ENCODE measurements at places on chromosomes 6 and 20.
A peak's percentile ranks its signal among the peaks of the same experiment; 100 is the strongest.

DNA sequence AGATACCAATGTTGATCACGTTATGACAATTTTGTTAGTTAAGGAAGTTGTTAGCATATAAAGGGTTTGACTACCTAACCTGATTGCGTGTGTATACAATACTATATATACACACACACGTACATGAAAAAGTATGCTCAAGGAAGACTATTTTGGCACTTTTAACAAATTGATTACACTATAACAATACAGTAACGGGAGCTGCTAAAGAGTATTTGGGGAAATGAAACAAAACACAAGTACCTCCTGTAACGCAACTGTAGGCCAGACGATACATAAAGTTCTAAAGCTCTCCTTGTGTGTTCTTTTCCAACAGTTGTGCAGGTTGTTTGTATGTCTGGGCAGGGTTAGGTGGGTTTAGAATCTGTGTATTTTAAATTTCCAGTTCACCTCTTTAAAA lies 98.7 kb downstream of the PLEKHG1 start:
- H3K36me3 ChIP-seq: no peaks in the 10 kb centered on the region
- H3K27me3 ChIP-seq: no peaks in the 10 kb centered on the region
- DNase-seq: no peak
- no peak overlapping the region for H3K4me3 ChIP-seq

DNA sequence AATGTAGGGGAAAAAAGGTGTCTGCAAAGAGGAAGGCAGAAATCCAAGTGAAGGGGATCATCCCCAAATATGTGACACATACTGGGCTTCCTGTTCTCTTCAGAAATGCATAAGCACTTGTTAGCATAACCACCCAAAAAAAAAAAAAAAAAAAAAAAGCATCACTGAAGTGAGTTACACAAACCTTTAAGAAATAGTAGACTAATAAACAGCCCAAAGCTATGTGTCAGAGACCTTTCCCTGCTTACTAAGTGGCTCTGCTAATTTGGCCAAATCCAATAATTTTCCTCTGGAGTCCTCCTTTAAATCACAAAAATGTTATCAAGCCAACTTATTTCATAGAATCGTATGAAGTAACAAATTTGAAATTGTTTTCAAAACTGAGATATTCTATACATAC lies 7.5 kb upstream of the DST start:
- no peak overlapping the region for H3K4me3 ChIP-seq
- no peak overlapping the region for H3K27ac ChIP-seq
- no peak for DNase-seq
- no peaks in the 10 kb centered on the region for H3K27me3 ChIP-seq
- peaks cover 3% of the 10 kb centered on the region for H3K36me3 ChIP-seq

GRCh38 chr6:139370999-139371345 lies 3.5 kb downstream of the CITED2 start:
- no peaks in the 10 kb centered on the region for H3K36me3 ChIP-seq
- H3K27me3 ChIP-seq: no peaks in the 10 kb centered on the region
- peaks cover 43% of the 10 kb centered on the region for H3K4me1 ChIP-seq
- H3K4me3 ChIP-seq: peak overlapping the region; percentile 96

DNA sequence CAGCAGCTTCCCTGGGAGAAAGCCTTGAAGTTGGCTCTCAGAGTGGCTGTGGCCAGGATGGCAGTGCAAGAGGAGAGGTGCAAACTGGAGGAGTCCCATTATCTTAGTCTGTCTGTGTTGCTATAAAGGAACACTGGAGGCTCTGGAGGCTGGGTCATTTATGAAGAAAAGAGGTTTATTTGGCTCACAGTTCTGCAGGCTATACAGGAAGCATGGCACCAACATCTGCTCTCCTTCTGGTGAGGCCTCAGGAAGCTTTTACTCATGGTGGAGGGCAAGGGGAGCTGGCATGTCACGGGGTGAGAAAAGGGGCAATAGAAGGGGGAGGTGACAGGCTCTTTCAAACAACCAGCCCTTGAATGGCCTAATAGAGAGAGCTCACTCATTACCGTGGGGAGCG lies 47.1 kb downstream of the PSMG4 start:
- no peaks in the 10 kb centered on the region for H3K27me3 ChIP-seq
- H3K36me3 ChIP-seq: no peaks in the 10 kb centered on the region
- no peak overlapping the region for H3K27ac ChIP-seq
- H3K4me3 ChIP-seq: no peak overlapping the region
- no peaks in the 10 kb centered on the region for H3K4me1 ChIP-seq

GRCh38 chr20:36237477-36237876 lies 1.2 kb downstream of the AAR2 start:
- peaks cover 28% of the 10 kb centered on the region for H3K4me1 ChIP-seq
- peak overlapping the region; percentile 93 for H3K4me3 ChIP-seq
- DNase-seq: no peak
- H3K27ac ChIP-seq: peak overlapping the region; percentile 81
- H3K36me3 ChIP-seq: peaks cover 13% of the 10 kb centered on the region

- no peak for DNase-seq
- no peaks in the 10 kb centered on the region for H3K36me3 ChIP-seq
- peak overlapping the region; percentile 67 for H3K27ac ChIP-seq
- peaks cover 9% of the 10 kb centered on the region for H3K4me1 ChIP-seq
- no peaks in the 10 kb centered on the region for H3K27me3 ChIP-seq
Observed at GRCh38 chr6:16200321-16200883, 38.0 kb upstream of the GMPR start.

DNA sequence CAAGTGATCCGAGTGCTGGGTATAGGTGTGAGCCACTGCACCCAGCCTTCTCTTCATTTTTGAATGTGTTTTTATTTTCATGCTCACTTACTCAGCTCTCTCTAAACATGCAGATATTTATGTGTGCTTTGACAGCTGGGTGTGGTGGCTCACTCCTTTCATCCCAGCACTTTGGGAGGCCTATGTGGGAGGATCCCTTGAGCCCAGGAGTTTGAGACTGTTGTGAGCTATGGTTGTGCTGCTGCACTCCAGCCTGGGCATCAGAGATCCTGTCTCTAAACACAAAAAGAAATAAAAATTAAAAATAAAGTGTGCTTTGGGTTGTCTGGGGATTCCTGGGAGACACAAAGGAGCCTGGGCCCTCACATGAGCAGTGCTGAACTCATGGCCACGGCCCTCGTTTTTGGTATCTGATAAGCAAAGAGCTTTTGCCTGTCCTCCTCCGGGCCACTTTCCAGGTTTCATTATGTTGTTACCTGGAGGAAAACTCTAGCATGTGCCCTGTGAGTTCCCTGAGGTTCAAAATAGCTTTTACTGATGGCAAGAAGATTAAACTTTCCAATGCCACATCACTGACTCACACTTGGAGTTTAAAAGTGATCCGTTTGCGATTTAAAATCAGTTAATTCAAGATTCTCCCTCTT lies 78.5 kb downstream of the CD164 start:
- no peaks in the 10 kb centered on the region for H3K36me3 ChIP-seq
- H3K4me3 ChIP-seq: no peak overlapping the region
- H3K27ac ChIP-seq: peak overlapping the region; percentile 24
- H3K4me1 ChIP-seq: peaks cover 70% of the 10 kb centered on the region
- no peaks in the 10 kb centered on the region for H3K27me3 ChIP-seq

GRCh38 chr6:8245726-8246125 lies 143.4 kb upstream of the EEF1E1 start:
- H3K27ac ChIP-seq: no peak overlapping the region
- no peaks in the 10 kb centered on the region for H3K27me3 ChIP-seq
- H3K4me3 ChIP-seq: no peak overlapping the region

DNA sequence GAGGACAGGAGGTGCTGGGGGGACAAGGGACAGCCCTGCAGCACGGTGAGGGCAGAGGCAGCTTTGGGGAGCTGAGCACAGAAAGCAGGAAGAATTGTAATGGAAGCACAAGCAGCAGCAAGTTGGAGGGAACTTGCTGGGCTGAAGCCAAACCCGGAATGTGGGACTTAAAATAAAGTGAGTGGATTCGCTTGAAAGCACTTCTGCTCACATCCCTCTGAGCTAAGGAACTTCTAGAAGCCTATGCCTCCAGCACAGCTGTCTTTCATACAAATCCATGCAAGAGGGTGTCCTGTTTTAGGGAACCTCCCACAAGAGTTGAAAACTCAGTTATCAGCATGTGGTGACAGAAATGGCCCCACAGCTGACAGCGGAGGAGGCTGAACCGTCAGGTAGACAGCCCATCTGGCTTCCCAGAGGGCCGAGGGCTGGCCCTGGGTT lies 71.4 kb upstream of the MLN start:
- no peak for DNase-seq
- no peaks in the 10 kb centered on the region for H3K36me3 ChIP-seq
- H3K27me3 ChIP-seq: no peaks in the 10 kb centered on the region
- no peak overlapping the region for H3K27ac ChIP-seq
- no peak overlapping the region for H3K4me3 ChIP-seq
- H3K4me1 ChIP-seq: no peaks in the 10 kb centered on the region

DNA sequence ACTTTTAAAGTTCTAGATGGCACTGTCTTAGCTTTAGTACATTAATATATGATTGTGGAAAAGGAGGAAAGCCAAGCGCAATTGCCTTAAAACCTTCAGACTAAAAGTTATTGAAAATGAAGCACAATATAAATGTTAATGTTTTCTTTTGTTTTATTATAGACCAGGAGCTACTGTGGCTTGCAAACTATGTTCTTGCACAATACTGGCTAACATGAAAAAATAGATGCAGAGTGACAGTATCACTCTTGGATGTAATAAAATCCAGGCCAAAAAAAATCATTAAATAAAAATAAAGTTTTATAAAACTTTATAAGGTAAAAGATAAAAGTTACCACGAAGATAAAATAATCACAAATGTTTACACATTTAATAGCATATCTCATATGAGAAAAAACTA lies 18.3 kb upstream of the PLN start:
- H3K4me3 ChIP-seq: no peak overlapping the region
- H3K4me1 ChIP-seq: peaks cover 17% of the 10 kb centered on the region
- H3K27me3 ChIP-seq: no peaks in the 10 kb centered on the region
- no peak for DNase-seq
- H3K36me3 ChIP-seq: no peaks in the 10 kb centered on the region

DNA sequence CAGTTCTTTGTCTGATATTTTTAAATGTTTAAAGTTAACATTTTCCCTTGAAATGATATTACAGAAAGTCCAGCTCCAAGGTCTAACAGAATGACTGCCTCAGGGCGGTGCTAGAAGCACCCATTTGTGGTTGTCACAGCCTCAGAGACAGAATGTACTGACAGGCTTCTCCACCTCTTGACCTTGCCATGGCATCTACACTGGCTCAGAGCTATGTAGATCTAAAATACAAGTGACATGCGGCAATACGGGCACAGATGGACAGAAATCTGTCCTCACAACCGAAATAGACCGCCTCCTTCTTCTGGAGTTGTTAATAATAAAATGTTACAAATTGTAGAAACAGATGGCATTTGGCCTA lies 167.2 kb upstream of the THEMIS start:
- no peak for DNase-seq
- H3K36me3 ChIP-seq: peaks cover 4% of the 10 kb centered on the region
- no peaks in the 10 kb centered on the region for H3K27me3 ChIP-seq
- H3K27ac ChIP-seq: no peak overlapping the region
- no peaks in the 10 kb centered on the region for H3K4me1 ChIP-seq
- no peak overlapping the region for H3K4me3 ChIP-seq

DNA sequence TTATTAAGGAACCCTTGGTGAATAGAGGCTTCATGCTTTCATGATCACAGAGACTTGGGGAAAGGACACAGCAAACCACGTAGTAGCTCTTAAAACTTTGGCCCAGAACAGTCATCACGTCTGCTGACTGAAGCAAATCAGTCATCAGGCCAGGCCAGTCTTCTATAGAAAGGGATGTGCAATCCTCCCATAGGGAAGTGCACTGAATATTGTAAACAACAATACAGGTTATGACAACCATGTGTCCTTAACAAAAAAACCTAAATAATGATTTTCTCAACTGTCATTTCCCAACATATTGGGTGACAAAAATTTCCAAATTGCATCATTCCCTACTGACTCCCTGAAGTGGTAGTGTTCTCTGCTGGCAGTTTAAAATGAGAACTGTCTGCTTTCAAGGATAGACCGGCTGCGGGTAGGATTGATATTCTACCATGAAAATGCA lies 388.2 kb upstream of the CITED2 start:
- H3K27me3 ChIP-seq: no peaks in the 10 kb centered on the region
- H3K4me1 ChIP-seq: peaks cover 34% of the 10 kb centered on the region
- H3K36me3 ChIP-seq: no peaks in the 10 kb centered on the region
- no peak overlapping the region for H3K27ac ChIP-seq

GRCh38 chr6:39824030-39824926 lies 32.1 kb downstream of the DAAM2 start:
- H3K36me3 ChIP-seq: no peaks in the 10 kb centered on the region
- H3K27me3 ChIP-seq: no peaks in the 10 kb centered on the region
- H3K4me1 ChIP-seq: peaks cover 92% of the 10 kb centered on the region
- H3K27ac ChIP-seq: peak overlapping the region; percentile 72

DNA sequence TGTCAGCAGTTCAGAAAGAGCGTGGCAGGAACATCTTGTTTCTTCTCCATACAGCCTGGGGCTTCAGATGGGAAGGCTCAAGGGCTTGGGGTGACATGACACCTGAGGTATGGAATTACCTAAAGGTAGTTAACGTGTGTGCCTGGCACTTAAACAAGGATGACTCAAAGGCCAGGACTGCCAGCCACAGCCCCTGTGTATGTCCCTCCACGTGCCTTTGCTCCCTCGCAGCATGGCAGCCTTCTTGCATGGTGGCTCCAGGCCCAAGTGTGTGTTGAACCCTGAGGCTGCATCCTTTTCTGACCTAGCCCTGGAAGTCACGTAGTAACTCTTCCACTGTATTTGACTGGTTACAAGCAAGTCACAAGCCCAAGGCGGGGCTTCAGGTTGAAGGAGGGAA lies 33.6 kb upstream of the MYL9 start:
- no peaks in the 10 kb centered on the region for H3K27me3 ChIP-seq
- H3K27ac ChIP-seq: no peak overlapping the region
- peaks cover 38% of the 10 kb centered on the region for H3K36me3 ChIP-seq

Data from thoracic aorta (tissue), 2 donors.